ENCODE measurements at places on chromosomes 2 and 18.

DNA sequence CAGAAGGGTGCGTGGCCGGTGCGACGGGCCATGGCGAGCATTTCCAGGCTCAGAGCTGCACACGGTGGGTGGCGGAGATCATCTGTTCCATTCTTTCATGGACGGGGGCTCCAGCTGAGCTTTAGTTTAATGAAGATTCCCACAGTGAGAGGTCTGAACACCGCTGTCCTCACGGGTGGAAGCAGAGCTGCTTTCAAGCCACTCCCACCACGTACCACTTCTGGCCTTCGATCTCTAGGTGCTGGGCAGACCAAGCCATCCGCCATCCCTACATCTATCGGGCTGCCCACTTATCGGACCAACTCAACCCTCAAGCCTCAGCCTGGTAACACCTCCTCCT lies 18.5 kb downstream of the GPR35 start:
- no peak for DNase-seq

- no peak for DNase-seq
Observed at GRCh38 chr18:31931163-31931885, 11.6 kb downstream of the TRAPPC8 start.

DNA sequence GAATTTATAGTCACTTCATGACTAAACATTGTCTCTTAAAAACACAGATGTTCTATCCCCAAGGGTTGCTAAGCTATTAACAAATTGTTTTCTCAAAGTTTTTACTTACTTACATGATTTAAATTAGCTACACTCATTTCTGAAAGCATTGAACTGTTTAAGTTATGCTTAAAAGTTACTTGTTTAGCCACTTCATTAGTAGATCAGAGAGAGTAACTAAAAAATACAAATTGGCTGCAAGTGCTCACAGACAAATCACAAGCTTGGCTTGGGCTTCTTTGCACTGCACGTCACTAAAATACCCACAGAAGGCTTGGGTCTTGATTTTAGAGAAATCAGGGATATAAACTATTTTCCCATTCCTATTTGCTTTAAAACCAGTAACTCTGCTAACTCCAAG lies 114.1 kb upstream of the SMAD7 start:
- no peak for DNase-seq

DNA sequence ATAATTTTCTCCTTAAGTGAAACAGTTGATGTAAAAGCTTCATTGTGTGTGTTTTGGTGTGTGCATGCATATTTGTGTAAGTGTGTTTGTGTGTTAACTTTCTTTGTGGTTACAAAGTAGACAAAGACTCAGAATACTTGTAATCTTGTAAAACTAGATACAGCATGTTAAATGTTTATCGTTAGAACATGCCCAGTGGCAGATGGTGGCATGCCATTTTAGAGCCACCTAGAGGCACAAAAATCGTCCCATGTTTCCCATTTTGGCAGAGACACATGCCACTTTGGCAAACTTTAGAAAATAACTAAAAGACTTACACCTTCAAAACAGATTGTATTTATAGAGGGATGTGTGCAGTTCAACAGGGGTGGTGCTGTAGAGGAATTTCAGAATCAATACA lies 224.1 kb downstream of the LRP1B start:
- no peak for DNase-seq

DNA sequence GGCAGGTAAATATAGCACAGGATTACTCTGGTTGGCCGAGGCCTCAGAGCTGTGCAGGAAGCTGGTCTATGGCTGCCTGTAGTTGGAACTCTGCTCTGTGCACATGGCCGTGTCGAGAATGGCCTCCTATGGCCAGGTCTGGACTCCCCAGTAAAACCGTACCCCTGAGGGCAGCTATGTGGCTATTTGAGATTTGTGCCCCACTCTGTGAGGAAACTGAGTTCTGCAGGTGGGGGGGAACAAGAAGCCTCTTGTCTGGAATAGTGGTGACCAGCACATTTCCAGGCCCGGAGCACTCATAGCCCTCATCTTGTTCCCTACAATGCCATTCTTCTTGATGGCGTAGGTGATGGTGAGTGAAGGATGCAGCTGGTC lies 15.0 kb upstream of the TEX51 start:
- peak; percentile 26 for DNase-seq

- DNase-seq, result no peak
Observed at GRCh38 chr2:3467654-3468053, 51.7 kb downstream of the ADI1 start.

Measured in liver (tissue), 10 donors.